ENCODE measurements at places on chromosomes 2 and 18.

DNA sequence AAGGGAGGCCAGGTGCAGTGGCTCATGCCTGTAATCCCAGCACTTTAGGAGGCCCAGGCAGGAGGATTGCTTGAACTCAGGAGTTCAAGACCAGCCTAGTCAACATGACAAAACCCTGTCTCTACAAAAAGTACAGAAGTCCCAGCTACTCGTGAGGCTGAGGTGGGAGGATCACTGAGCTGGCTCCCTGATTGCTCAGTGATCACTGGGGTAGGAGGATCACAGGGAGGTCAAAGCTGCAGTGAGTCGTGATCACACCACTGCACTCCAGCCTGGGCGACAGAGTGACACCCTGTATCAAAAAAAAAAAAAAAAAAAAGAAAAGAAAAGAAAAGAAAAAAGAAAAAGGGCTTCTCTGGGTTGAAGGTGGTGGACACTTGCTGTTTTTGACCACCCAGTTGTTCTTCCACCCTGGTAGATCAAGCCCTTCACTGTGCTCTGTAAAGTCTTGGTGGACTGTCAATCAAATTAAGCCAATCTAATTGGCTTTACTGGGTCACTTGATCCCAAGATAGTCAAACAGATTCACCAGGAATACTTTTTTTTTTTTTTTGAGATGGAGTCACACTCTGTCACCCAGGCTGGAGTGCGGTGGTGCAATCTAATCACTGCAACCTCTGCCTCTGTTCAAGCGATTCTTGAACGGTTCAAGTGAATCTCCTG lies 191.6 kb downstream of the AGPS start:
- no peak for DNase-seq

- DNase-seq, result no peak
These were observed 5.3 kb upstream of the DSG2 start for GRCh38 chr18:31492671-31493070.

GRCh38 chr18:9898792-9899549 lies 13.2 kb downstream of the TXNDC2 start:
- DNase-seq, result no peak

- DNase-seq, result peak; percentile 26
These were observed 12.4 kb downstream of the IL1F10 start for GRCh38 chr2:113080134-113080533.

DNA sequence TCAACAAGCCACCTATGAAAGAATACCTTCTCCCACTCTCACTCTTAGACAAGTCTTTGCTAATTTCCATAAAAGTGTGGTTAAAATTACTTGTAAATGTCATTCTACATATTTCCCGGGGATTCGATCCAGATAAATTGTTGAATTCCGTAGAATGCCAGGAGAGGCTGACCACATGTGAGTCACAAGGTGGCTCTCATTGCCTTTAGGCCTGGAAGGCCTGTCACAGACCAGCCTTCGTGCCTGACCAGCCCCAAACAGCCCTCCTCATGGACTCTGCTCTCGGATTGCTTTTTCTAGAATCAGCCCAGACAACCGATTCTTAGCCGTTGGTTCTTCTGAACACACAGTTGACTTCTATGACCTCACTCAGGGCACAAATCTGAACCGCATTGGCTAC lies 86.0 kb downstream of the RTN4 start:
- DNase-seq, result no peak

DNA sequence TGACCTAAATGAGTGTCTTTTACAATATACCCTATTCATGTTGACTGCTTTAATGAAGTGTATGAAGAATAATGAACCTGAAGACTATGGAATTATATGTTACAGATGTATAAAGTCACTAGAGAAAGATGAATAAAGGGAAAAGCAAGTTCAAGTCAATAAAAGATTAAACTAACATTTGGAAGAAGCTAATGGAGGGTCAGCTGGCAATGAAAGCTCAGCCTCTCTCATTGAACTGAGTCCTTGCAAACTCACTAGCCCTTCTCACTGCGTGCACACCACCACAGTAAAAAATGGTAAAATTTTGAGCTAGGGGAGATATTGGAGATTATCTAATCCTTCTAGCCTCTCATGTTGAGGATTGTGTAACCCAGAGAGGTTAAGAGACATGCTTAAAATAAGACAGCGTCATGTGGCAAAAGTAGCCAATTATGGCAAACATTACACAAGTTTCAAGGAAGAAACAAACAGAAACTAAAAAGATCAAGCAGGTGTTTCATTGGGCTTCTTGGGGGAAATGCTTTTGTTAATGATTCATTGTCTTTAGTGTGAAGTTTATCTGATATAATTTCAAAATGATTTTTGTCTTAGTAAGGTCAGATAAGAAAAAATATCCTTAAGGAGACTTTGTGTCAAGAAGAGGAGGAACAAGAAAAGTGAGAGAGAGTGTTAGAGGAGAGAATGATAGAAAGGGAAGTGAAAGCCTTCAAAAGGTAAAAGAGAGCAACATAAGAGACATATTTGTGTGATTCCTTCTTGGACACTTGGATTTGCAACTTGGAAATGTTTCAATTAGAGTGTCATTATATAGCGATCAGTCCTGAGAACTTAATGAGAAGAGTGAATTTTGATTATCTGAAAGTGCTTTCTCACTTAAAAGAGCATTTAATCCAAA lies 893.7 kb upstream of the FAM98A start:
- no peak for DNase-seq

DNA sequence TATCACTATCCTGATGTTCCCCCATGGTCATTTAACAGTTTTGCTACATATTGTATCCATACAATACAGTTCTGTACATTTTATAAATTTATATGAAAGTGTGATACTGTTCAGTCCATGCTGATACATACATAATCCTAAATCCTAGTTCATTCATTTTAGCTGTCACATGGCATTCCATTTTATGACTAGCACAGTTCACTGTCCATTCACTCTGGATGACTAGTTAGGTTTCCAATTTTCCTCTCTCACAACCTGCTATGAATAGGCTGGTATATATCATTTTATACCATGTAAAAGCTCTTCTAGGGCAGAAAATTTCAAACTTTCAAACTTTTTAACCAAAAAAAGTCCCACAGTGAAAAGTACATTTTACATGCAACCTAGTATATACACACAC lies 15.2 kb downstream of the SMAD2 start:
- DNase-seq, result no peak

DNA sequence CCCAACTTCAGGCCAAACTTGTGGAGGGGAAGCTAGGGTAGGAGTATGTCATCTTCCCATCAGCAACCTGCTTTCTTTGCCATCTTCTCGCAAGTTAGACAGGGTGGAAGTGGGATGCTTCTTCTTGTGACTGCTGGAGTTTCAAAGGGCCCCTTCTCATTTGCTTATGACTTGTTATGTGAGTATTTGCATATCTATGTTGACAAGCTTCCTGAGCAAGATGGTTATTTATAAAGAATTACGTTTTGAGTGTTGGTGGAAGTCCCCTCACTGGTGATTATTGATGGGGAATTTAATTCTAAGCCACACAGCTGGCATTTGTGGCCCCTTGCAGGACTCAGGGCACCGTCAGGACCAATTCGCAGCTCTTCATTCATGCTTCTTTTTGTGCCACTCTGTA lies 791.0 kb downstream of the LRRTM4 start:
- DNase-seq, result no peak

DNA sequence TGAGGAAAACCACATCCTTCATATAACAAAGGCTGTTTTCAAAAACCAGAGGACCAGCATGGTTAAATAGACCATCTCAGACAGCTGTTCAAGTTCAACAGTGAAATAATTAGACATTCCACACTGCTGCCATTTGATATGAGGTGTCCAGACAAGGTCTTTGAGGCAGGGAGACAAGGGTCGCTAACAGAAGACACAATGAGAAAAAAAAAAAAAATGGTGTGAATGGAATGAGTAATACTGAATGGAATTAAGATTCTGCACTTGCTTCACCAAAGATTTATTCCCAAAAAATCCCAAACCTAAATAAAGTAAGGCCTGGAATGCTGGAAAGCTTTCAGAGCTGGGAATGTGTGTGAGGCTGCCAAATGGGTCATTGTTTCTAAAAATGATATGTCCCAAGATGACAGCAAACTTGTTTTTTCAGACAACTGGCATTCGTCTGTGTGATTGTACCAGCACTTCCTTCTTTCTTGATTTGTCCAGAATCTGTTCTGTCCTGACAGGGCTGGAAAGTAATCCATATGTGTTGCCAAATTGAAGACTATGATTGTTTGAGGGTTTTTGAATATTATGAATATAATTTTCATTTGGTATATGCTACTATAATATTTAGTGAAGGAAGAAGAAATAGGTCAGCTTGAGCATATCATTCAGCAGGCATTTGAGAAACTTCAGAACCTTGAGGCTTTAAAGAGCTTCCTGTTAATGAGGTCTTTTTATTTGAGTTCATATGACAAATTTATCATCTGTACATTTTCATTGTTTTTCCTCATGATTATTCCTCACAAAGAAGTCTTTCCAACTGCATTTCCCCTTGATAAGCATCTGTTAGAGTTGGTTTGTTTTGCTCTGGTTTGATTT lies 85.2 kb upstream of the ITGA4 start:
- DNase-seq, result no peak

GRCh38 chr2:11410101-11410500 lies 55.9 kb downstream of the E2F6 start:
- DNase-seq, result no peak

DNA sequence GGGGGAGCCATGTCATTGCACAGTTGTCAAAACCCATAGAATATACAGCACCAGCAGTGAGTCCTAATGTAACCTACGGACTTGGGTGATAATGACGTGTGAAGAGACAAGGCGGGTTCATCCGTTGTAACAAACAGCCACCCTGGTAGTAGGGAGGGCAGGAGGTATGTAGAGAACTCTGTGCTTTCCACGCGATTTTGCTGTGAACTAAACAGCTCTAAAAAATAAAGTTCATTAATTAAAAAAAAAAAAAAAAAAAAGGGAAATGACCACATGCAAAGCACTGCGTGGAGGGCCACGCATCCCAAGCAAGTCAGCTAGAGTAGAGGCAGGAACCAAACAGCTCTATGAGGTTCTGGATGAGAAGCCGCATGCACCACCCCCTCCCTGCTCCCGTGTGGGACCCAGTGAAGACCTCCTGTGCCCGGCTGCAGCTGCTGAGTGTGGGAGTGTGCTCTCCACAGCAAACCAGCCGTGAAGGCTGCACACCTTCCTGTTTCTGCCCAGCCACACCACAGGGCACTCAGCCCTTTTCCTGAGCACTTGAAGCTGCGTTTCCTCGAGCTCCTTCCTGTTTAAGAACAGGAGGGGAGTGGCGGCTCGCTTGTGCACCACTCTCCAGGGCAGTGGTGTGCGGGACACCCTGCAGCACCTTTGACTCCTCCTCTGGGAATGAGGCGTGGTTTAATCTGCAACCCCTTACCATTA lies 65.6 kb downstream of the ODC1 start:
- DNase-seq, result no peak

DNA sequence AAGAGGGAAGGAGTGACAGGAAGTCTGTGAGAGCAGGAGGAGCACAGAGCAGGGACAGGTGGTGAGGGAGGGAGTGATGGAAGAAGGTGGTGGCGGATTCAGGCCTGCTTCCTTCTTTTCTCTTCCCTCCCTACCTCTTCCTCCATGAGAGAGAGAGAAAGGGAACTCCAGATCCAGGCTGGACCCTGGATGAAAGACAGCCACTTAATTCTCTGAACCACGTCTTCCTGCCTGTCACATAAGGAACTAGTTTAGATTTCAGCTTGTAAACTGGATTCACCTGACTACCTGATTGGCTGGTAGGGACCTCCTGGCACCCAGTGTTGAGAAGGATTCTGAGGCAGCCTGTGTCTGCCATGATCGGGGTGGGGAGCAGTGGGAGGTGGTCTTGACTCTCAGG lies 48.9 kb downstream of the PAX8 start:
- DNase-seq, result no peak

DNA sequence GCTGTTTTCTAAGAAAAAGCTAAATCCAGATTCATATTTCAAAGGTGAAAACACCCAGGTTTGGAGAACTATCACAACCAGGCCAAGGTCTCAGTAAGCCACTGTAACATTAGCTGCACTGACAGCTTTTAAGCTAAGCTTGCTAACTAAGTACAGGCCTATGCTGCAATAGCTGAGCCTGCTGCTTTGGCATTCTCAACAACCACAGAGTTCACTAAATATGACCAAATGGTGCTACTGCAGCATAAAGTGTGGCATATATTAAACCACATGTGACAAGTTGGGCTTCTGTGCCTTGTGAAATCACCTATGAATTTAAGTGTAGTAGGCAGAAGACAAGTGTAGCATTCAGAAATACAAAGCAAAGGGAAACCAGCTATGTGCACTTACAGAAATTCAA lies 206.7 kb downstream of the TCF4 start:
- DNase-seq, result no peak

DNA sequence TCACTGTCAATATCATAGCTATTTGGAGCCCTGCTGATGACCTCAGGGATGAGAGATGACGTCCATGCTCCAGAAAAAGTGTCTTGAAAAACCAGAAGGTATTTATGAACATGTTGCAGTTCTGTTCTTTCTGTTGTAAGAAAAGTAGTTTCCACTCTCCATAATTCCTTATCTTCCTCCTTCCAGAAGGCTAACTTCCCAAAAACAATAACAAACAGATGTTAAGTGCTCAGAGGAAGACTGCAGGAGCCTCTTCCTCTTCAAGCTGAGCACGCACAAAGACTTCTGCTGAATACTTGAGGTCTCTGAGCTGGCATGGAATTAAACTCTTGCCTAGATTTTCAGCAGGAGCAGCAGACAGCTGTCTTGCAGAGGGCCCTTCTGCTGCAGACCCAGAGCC lies 434.5 kb upstream of the KLHL29 start:
- DNase-seq, result no peak

DNA sequence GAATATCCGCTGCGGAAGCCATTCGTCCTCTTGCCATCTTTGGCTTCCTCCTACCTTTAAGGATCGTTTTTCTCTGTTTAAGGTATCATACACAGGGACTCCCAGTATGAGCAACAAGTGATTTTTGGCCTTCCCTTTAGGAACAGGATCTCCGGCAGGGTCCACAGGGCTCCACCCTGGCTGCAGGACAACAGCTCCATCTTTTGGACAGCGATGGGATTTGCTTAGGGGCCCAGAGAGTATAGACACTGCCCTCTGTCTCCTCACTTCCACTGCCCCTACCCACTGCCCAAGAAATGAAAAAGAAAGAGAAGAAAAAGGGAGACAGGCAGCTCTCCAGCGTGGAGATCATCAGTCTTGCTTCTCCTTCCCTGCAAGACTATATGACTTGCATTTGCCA lies 224.5 kb downstream of the UXS1 start:
- no peak for DNase-seq

DNA sequence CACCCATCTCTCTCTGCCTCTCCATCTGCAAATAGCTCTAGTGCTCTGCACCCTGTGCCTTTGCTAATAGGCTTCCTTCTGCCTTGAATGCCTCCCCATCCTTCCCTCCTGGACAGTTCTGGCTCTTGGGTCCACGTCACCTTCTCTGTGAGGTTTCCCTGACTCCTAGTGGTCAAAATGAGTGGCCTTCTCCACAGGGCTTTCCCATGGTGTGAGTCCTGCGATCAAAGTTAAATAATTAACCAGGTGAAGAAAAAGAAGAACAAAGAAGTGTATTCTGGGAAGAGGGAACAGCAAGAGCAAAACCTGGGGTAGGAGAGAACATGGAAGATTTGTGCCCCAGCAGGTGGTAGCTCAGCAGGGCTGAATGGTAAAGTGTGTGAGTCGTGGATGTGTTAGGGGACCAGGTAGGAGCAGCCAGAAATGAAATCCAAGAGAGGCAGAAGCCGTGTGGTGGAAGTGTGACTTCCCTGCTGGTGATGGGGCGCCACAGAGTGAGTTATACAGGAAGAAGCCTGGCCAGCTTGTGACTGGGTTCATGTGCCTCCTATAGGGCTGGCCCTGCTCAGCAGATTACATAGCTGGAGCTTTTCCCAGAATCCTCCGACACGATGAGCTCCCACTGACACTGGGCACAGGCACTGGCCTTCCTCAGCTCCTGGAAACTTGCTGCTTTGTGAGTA lies 93.8 kb upstream of the LDAH start:
- DNase-seq, result no peak
